ENCODE measurements at places on chromosomes 5 and 9.

- no peak for DNase-seq
Observed at GRCh38 chr5:56350597-56351170, 117.6 kb upstream of the ANKRD55 start.

- DNase-seq, result no peak
Observed at GRCh38 chr5:116242343-116242742, 157.5 kb downstream of the COMMD10 start.

- DNase-seq, result no peak
Observed at GRCh38 chr5:54227109-54227508, 83.3 kb downstream of the ARL15 start.

DNA sequence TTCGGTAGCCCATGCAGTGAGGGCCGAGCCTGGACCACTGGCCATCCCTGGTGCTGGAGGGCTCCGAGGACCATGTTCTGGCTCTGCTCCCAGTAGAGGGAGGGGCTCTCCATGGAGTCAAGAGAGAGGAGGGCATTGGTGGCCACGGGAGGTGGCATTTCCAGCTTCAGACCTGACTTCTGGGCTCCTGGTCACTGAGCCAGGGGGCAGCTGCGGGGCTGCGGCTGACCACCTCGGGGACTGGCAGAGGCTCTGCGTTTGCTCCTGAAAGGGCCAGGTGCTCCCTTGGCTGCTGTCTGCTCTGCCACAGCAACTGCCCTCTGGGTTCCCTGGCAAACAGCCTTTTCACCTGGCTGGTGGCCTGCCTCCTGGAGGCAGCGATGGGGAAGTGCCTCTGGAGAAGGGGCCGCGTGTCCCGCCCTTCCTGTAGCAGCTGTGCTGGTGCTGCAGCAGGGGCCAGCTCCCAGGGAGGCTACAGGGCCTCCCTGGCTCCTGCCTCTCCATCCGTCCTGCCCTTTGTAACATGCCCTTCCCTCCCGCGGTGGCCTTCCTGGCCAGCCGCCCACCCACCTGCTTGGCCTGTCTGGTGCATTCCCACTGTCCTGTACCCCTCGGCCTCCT lies 144.6 kb downstream of the CACNA1B start:
- DNase-seq, result no peak

GRCh38 chr5:40674661-40675235 lies 5.0 kb upstream of the PTGER4 start:
- DNase-seq, result no peak

- no peak for DNase-seq
Observed at GRCh38 chr9:129596541-129597331, 24.2 kb downstream of the C9orf50 start.

- no peak for DNase-seq
Observed at GRCh38 chr9:28616310-28616709, 1043.0 kb upstream of the C9orf72 start.

- DNase-seq, result no peak
Observed at GRCh38 chr5:178221853-178222252, 10.7 kb downstream of the PHYKPL start.

DNA sequence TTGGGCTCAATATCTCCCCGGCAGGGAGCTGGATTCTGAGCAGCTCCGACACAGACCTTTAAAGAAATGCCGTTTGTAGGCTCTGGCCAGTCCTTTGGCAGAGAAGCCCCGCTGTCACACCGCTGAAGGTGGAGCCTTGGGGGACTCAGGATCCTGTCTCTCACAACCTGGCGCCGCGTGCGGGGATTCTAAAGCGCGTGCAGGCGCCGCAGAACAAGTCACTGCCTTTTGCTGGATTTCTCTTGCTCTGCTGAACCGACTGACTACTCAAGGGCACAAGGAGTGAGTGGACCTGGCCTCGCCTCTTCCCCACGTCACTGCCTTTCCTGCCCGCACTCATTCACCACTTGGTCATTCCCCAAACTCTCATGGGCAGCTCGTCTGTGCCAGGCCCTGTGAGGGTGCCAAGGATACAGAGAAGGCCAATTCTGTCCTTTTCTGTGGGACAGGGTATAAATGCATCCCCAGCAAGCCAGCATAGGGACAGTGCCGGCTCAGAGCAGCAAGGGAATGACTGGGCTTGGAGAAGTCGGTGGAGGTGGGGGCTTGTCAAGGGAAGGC lies 69.3 kb downstream of the CRB2 start:
- DNase-seq, result no peak

DNA sequence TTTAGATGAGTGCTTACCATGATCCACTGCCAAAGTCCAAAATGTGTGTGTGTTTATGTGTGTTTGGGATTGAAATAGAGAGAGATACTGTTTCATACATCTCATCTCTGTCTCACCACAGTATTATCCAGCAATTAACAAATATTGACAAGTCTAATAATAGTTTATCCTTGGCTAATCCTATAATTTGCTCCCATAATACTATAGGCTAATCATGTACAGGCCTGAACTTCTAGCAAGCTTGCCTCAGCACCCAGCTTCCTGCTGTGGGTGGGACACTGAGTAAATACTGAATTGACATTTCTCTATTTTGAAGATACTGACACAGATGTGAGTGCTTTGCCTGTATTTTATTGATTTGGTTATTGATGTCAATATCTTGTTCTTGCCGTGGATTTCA lies 35.3 kb upstream of the KCNV2 start:
- no peak for DNase-seq

DNA sequence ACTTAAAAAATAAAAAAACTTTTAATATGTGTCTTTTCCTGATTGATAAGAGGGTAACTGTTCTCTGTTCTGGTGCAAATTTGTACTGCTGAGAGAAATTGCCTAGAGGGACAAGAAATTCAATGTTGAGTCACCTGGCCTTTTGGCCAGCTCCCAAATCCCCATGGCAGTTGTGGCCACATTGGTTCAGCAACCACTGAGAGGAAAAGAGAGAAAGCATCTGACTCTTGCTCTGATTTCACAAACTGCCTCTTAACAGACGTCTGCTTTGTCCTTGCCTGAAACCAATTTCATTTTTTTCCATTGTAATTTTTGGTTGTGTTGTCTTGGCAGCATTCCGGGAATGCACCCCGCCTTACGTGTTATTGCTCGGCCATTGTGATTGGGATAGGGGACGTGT lies 42.4 kb downstream of the NTRK2 start:
- no peak for DNase-seq

- DNase-seq, result no peak
Observed at GRCh38 chr5:39419796-39420195, 5.0 kb downstream of the DAB2 start.

DNA sequence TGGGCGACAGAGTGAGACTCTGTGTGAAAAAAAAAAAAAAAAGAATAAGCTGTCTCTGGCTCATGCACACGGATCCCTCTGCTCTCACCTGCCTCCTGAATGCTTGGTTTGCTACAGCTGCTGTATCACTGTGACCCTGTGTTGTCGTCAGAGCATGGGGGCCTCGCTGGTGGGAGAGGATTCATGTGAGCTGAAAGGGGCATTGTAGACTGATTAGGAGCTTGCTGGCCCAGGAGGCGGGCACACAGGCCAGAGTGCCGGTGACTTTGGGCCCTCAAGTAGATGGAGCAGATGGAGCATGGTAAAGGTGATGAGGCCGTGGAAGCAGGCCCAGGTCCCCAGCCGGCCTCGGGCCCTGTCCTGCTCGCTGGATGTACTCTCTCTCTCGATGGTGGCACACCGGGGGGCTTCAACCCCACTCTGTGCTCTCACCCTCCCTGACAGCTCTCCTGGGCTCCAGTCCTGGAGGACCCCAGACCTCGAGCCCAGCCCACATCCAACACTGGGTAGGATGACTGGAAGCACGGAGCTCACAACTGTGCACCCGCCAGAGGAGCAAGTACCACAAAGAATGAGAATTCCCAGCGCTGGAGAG lies 7.1 kb downstream of the FLT4 start:
- DNase-seq, result no peak

DNA sequence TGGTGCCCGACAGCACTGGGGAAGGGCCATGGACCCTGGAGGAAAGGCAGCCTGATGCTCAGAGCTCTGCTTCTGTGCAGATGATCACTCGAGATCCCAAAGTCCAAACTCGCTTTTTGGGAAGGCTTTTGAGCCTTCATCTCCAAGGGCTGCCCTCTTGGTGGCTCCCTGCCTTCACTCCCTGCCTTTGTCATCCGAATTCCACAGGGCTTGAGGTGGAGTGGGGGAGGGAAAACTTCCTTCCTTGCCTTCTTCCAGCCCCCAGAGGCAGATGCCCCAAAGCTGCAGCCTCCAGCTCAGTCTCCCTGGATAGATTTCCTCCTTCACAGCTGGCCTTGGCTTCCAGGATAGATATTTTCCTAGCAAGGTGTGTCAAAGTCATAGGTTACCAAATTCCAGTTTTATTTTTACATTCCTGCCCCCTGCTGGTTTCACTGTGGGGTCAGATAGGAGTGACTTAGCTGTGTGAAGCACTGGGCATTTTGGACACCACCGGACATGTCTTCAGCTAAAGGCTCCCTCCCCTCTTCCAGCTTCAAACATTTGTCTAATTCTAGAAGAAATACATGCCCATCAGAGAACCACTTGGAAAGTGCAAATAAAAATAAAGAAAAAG lies 268.2 kb downstream of the HSPA4 start:
- no peak for DNase-seq

DNA sequence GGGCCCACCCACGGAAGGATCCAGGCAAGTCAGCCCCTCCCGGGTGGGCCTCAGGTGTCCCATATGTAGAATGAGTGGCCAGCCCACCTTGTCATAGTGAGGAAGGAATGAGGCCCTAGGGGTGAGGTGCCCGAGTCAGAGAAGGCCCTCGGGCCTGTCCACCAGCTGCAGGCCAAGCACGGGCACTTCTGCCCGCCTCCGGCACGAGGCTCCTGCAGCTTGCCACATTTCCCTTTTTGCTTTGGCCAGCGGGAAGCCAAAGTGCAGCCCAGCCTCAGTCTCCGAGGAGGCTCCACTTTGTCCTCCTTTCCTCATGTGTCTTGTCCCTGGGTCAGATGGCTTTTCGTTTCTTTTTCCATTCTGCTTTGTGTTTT lies 72.9 kb downstream of the PSMB7 start:
- DNase-seq, result no peak

DNA sequence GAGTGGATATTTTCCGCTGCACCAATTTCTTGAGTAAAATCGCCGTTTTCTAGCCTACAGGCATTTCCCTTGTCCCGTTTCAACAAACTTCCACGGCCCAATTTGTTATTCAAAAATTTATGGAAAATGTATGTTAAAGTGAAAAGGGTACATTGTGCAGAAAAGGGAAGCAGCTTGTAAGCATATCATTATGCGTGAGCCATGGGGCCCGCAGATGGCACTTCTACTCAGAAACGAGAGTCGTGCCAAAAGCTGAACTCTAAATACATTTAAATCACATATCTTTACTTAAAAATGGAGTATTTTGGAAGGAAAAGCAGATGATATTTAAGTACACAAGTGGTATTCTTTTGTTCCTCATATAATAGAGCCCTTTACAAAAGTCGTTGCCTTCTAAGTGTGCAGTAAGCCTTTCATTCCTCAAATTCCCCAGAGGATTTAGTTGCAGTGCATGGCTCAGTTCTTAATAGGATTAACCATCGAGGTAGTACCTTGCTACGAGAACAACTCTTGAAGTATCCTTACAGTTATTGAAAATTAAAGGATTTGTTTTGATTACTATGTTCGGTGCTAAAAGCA lies 1227.2 kb upstream of the WWC1 start:
- DNase-seq, result no peak

DNA sequence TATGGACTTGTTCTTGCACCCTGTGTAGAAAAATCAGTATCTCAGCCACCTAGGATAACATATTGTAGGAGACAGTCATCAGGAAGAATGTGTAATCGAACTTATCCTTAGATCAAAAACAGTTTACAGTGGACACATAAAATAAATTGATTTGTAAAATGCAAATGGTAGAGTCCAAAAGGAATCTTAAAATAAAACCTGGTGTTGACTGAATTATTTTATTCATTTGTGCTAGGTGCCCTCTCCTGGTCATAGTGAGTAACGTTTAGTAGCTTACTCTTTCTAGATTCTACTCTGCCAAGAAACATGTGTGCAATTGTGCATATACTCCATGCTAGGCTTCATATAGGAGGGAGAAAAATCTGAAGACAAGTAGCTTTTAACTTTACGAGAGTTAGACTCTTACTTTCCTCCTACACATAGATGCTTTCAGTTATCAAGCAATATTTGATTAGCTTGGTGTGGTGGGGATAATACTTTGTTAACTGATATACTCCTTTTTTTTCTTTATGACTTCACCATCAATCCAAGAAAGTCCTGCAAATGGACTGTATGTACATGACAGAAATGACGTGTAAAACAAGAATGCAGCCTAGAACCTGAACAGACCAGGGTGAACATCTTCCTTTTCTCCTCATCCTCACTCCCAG lies 23.7 kb upstream of the LOX start:
- DNase-seq, result no peak

- DNase-seq, result no peak
Observed at GRCh38 chr9:16526380-16526779, 344.1 kb downstream of the BNC2 start.

DNA sequence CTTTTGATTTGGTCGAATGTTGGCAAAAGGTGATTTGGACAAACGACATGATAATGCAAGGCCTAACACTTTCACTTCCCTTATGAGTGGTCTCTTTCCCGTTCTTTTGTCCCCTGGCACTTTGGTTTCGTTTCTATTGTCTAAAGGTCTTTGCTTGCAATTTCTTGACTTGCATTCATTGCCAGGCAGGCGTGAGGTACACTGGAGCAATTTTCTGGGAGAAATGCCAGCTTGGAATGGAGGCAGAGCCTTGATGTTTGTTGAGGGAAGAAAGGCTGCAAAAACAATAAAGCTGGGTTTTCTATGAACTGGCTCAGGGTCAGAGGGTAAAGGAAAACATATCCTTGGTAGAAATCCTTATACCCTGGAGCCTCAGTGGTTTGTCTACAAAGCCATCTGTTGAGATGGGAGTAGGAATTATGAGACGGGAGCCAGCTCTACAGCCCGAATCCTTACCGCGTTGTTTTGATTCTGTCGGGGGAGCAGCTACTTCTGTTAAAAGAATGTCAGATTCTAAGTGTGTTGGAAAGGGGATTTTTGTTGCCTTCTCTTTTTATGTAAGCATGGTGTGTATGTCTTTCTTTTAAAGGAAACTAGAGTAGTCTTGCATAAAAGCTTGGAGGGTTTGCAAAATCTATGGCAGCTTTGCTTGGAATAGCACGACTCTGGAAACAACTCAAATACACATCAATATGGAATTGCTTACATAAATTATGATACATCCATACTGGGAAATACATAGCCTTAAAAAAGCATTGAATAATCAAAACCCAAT lies 158.9 kb downstream of the RMI1 start:
- no peak for DNase-seq
